ENCODE measurements at places on chromosomes 2 and 18.
A peak's percentile ranks its signal among the peaks of the same experiment; 100 is the strongest.

GRCh38 chr18:36543991-36544725, 246.6 kb downstream of the FHOD3 start:
- DNase-seq = peak; percentile 32

DNA sequence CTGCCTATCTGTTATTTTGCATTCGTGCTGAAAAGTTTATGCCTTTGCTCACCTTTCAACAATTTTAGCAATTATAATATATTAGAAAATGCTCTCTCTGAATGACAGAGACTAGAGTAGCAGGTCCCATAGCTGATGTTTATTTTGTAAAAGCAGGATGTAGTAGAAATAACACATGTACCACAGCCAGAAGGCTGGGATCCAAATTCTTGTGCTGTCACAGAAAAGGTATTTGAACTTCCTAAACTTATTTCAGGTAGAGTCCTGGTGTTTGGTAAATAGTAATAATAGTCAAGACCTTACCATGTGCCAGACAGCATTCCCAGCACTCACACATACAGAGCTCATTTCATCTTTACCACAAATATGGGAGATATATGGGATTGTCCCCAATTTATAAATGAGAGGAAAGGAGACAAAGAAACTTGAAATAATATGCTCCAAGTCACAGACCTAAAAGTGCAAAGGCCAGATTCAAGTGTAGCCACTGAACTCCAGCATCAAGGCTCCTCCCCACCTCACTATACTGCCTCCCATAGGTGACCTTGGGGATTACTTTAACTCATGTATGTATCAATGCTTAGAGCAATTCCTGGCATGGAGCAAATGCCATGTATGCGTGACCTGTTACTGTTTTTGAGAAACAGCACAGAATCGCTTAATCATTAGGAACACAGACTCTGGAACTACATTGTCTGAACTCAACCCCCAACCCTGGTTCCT, 284.7 kb upstream of the RAB12 start:
- DNase-seq = no peak

DNA sequence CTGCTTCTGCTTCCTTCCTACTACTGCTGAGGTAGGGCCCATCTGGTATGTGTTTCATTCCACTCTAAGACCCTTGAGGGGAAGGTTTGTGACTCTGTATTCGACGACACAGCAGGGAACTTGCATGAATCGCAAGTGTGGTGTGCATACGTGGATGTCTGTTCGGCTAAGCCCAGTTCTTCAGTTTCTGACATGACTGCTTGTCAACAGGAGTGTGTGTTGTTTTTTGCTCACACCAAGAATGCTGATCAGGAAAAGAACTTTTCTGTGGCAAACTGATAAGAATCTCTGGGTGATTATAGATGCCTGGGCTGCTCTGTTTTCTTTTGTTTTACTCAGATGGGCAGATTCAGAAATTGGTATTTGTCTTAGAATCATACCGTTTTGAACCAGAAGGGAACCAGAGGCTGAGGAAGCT, 22.0 kb downstream of the TNFRSF11A start:
- DNase-seq = no peak

- no peak for DNase-seq
These were observed 831.6 kb upstream of the CHAC2 start for GRCh38 chr2:52936029-52936428.

- no peak for DNase-seq
These were observed 82.2 kb downstream of the LDLRAD4 start for GRCh38 chr18:13300796-13301195.

DNA sequence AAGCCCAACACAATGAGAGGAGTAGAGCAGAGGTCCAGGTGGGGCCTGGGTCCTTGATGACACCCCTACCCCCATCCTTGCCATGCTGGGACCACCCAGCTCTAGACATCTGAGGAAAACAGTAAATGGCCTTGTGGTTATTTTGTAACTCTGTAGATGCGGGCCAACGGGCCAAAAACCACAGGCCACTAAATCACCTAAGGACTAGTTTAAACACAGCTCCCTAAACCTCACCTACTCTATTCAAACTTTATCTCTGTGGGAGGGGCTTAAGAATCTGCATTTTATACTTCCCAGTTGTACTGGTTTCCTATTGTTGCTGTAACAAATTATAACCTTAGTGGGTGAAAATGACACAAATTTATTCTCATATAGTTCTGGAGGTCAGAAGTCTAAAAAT, 19.0 kb upstream of the SERTAD2 start:
- DNase-seq = no peak

Measured in thoracic aorta (tissue), 2 donors.